ENCODE measurements at places on chromosomes 12 and 14.

DNA sequence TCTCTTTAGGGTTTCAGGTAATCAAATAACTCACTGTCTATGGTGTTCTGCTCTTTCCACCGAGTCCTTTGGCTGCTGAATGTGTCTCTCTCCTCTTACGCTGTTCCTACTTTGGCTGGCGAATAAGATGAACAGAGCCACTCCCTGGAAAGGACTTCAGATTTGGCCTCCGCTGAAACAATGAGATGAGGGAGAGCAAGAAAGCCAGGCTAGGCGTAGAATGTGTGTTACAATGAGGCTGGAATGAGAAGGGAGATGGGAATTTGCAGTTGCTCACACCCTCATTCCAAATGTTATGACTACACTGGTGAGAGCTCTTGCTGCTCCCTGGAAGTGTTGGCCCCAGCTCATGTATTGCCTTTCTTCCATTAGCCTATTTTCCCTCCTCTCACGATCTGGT, at the start of gene MFAP5:
MFAP5 (minus strand) TSS at position 234 of the 400 bp plus-strand sequence. CDS start 722 bp downstream, outside the sequence.
- DNase-seq = no peak

DNA sequence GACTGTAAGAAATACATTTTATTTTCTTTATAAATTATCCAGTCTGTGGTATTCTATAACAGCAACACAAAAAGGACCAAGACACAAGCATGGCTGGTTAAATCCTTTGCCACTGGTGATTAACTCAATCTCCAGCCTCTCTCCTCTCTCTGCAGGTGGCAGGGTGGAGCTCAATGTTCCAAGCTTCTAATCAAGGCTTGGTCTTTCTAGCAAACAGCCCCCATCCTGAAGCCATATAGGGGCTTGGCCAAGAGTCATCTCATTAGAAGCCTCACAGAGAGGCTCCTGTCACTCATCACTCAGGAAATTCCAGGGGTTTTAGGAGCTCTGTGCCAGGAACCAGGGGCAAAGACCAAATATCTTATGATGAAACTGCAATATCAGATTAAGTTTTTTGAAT, 12.0 kb downstream of the C12orf75 start:
- DNase-seq = no peak

DNA sequence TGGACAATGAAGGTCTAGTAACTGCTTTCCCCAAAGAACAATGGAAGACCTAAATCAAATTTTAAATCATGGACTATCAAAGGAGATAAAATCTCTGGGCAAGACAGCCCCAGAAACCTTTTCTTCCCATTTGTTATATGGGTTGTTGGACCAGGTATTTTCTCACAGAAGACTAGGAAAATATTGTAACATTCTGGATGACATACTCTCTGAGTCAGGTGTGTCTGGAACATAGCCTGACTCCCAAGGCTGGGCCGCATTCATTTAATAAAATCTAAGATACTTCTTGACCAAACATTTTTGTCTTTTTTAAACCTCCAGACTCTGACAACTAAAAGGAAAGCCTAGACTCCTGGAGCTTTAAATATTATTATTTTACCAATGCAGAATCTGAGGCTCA, 87.9 kb downstream of the ATP23 start:
- DNase-seq = no peak

DNA sequence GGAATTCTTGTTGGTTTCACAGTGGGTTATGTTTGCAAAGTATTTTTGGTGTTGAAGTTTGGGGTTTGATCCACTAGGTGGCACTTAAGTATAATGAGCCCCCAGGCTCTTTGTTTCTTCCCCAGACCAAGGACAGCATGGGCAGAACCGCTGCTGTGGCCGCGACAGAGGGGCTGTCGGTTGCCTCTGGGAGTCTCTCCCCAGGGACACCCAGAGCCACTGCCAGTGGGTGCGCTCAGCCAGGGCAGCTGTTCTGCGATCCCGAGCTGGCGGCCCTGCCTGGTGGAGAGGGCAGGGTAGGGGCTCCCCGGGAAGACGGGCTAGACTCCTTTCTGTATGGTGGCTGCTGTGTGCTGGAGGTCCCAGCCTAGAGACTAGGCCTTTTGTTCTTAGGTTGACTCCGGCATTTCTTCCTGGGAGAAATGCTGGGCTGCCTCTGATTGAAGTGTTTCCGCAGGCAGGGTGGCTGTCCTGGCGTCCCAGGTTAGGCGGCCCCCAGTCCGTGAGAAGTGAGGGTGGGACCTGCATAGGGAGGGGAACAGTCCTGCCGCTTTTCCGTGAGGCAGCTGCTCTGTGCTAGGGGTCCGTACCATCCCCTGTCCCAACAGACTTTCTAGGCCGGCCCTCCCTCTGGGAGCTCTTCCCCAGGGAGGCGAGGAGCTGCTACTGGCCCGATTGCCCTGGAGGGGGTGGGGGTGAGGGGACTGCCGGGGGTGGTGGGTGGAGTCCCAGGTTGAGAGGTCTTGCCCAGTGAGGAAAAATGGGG, 253.1 kb upstream of the PELI2 start:
- peak; percentile 41 for DNase-seq

- no peak for DNase-seq
Observed at GRCh38 chr14:98612434-98613200, 659.4 kb downstream of the BCL11B start.

DNA sequence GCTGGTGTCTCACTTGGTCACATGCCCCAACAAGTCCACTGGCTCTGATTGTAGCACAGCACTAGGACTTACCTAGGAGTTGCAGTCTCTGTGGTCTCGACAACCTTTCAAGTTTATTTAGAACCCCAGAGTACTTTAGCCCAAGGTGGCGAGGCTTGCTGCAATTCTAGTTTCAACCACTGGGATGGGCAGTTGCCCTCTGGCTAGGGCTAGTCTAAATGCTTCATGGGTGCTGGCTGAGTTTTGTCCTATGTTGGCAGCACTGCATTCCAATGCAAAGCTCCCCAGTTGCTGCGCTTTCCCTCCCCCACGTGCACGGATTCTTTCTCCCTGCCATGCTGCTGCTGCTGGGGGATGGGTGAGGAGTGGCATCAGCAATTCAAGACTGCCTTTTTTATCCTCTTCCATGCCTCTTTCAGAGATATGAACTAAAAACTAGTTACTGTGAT, 207.9 kb downstream of the SYNE2 start:
- peak; percentile 77 for DNase-seq

GRCh38 chr14:20657216-20658211, 16.0 kb upstream of the OR6S1 start:
- DNase-seq = peak; percentile 77

DNA sequence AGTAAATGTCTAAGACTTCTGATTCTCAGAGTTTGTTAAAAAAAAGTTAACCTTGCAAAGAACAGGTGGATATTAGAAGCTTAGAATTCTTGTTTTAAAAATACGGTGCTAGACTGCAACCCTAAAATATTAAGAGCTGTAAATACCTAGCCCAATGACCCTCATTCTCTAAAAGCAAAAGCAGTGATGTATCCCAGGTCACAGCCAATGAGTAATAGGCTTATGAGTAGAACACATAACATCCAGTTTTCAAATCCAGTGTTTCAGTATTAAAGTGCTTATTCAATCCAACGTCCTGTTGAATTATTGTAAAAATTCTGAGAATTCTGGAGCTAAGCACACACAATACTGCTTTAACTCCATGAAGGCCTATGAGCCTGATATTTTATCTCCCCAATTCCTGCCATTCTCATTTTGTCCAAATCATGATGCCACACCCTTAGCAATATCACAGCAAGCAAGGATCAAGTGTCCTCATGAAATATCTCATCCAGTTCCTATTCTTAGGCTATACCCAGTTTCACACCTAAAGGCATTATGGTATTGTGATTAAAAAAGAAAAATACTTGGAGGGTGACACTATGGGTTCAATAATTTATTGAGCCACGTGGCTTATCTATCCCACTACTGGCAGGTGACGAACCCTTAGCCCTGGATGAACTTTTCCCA, 15.3 kb upstream of the ARID4A start:
- no peak for DNase-seq

GRCh38 chr14:61341275-61342206, 20.2 kb downstream of the PRKCH start:
- DNase-seq = no peak

DNA sequence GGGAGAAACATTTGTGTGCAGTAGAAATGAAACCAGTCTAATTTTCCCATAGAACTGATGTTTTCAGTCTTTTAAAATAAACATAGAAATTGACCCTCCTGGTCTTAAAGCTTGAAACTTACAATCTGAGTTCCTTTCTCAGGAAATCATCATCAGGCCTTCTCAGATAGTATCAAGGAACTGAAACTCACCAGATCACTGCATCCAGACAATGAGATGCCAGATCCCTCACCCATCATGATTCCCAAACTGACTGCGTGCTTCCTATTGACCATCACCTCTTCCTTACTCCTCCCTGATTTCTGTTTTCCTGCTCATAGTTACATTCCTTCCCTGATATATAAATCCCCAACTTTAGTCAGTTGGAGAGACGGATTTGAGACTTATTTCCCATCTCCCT, 195.0 kb upstream of the AMIGO2 start:
- DNase-seq = no peak

- DNase-seq = no peak
Observed at GRCh38 chr14:42027271-42027670, 420.6 kb downstream of the LRFN5 start.

GRCh38 chr12:46499901-46500300, 127.3 kb upstream of the SLC38A2 start:
- DNase-seq = no peak

- DNase-seq = no peak
Observed at GRCh38 chr12:12819221-12819620, 6.1 kb downstream of the DDX47 start.

DNA sequence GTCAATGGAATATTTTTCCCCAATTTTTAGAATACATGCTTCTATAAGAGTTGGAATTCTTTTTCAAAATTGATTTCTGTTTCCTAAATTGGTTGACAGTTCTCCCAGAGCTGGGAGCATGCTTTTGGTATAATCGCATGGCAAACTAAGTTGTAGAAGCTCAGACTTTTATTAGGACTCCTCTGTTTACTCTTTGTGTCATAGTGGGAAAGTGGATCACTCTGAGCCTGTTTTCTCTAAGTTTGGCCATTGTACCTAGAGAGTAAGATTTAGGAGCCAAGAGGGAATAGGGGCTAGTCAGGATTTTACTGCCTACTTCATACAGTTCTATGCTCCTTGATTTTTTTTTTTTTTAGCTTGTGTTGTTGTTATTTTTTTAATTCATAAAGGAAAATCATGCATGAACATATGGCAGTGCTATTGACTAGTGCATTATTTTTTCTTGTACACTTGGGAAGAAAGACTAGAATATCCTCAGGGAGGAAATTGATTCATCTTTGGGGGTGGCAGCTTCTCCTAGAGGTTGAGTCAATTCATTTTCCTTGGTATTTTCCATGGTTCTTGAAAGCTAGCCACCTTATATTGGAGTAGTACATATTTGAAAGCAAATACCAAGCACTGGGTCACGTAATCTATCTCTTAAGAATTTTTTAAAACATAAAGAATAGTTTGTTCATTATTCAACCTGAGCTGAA, 77.7 kb upstream of the TRAF3 start:
- no peak for DNase-seq

GRCh38 chr14:94213021-94213420, 38.9 kb downstream of the PPP4R4 start:
- DNase-seq = no peak

DNA sequence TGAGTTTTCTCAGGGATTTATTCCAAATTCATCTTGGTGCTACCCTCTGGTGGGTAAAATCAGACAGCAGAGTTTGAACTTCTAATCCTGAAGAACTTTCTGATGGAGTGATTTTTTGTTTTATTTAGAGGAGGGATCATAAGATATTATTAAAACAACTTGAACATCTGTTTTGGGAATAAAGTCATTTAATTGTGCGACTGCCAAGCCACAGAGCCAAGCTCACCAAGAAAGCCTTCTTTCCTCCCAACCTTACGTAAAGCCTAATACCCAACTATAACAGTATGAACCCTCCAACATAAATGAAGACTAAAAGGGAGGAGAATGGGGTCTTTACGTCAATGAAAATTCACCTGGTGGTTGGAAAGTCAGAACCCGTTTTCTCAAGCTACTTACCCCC, 205.5 kb upstream of the IGF1 start:
- DNase-seq = no peak

- no peak for DNase-seq
Observed at GRCh38 chr12:8712572-8712971, 14.8 kb downstream of the RIMKLB start.

DNA sequence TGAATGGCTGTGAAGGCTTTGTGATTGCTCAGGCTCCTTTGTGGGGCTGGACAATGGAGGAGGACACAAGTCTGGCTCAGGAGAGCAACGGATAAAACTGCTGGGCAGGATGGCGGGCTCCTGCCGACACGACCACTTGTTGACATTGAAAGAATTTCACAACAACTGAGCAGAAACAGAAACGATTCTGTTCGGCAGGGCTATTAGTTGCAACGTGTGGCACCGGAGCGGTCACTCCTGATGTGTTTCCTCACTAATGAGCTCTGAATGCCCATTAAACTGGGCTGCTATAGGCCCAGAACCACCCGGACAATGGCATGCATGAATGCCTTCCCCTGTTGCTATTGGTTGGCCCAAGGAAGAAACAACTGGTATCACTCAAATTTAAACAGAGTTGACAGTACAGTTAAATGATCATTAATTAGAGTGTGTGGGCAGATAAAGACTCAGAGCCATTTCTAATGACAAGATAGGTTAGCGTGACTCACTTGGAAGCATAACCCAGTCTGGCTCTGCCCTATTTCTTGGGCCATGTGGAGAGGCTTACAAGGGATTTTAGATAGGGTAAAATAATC, 142.9 kb downstream of the ASCL1 start:
- DNase-seq = no peak

- no peak for DNase-seq
Observed at GRCh38 chr12:55845785-55846496, 3.2 kb upstream of the MMP19 start.

GRCh38 chr12:100403446-100403845, 46.6 kb downstream of the SLC17A8 start:
- DNase-seq = no peak

DNA sequence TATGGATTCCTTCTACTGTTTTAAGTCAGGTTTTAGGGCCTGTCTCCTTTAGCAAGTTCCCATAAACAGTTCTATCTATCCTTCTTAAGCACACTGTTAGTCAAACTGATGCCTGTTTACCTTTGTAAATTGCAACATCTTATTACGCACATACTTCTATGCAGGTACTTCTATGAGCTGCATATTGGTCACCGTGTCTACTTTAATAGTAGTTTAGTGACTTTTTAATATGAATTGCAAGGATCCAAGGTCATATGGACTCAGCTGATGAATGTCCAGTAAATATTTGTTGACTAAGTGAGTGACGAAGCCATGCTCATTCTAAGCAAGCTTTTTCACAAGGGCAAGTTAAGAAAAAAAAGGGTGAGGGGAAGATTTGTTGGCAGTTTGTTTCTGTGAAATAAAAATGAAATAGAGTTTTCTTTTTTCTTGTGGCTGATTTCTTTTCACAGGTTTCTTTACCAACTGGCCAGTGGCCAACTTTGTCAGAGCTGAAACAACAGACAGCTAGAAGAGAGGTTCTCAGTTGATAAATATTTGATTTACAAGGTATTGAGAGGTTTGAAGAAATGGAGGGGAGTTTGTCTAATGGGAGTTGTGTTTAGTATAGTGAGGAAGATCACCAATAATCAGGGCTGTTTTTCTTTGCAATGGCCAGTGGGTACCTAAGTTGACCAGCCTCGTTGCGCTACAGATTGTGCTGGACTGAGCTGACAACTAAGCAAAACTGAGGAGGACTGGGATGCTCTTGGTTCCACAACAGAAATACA, 141.1 kb downstream of the SLC15A5 start:
- no peak for DNase-seq

All from iPS-NIHi11 (cell line).